Astrocyte (in vitro differentiated cells and primary cell): ENCODE measurements at places on chromosomes 7 and 10. TPM values are rescaled to one million over a fixed set of nuclear protein-coding genes. Genes with fewer than 3 reads are reported as not detected.

DNA sequence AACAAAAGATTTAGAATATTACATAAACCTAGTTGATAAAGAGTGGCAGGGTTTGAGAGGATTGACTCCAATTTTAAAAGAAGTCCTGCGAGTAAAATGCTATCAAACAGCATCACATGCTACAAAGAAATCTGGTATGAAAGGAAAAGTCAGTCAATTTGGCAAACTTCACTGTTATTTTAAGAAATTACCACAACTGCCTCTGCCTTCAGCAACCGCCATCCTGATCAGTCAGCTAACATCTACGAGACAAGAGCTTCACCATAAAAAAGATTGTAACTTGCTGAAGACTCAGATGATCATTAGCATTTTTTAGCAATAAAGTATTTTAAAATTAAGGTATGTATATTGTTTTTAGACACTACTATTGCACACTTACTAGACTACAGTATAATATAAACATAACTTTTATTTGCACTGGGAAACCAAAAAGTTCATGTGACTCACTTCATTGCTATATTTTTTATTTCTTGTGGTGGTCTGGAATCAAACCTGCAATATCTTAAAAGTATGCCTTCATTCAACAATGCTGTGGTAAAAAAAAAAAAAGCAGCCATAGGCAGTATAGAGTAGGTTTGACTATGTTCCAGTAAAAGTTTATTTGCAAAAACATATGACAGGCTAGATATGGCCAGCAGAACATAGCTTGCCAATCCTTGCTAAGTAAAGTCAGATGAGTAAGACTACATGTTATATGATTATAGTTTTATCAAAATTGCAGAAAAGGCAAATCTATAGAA is 74.4 kb downstream of the GLCCI1 start:
- no peaks in the 10 kb centered on the region for H3K36me3 ChIP-seq
- H3K4me1 ChIP-seq = no peaks in the 10 kb centered on the region
- no peaks in the 10 kb centered on the region for H3K27me3 ChIP-seq
- DNase-seq = peak; percentile 73
- H3K27ac ChIP-seq = no peak overlapping the region

The DRGX gene
- total RNA-seq = not detected in 2 replicates

The OR2A1 gene
- not detected in 2 replicates for total RNA-seq

GRCh38 chr10:130429809-130430208 is 293.6 kb downstream of the GLRX3 start:
- H3K4me3 ChIP-seq = no peak overlapping the region
- DNase-seq = no peak
- no peaks in the 10 kb centered on the region for H3K4me1 ChIP-seq
- no peak overlapping the region for H3K27ac ChIP-seq

GRCh38 chr10:104065748-104066147 is 19.9 kb downstream of the COL17A1 start:
- no peaks in the 10 kb centered on the region for H3K4me1 ChIP-seq
- no peak for DNase-seq
- H3K36me3 ChIP-seq = no peaks in the 10 kb centered on the region
- H3K4me3 ChIP-seq = no peak overlapping the region
- no peak overlapping the region for H3K27ac ChIP-seq

The HTRA1 gene
- 34.9 and 89.8 TPM in 2 replicates for total RNA-seq

DNA sequence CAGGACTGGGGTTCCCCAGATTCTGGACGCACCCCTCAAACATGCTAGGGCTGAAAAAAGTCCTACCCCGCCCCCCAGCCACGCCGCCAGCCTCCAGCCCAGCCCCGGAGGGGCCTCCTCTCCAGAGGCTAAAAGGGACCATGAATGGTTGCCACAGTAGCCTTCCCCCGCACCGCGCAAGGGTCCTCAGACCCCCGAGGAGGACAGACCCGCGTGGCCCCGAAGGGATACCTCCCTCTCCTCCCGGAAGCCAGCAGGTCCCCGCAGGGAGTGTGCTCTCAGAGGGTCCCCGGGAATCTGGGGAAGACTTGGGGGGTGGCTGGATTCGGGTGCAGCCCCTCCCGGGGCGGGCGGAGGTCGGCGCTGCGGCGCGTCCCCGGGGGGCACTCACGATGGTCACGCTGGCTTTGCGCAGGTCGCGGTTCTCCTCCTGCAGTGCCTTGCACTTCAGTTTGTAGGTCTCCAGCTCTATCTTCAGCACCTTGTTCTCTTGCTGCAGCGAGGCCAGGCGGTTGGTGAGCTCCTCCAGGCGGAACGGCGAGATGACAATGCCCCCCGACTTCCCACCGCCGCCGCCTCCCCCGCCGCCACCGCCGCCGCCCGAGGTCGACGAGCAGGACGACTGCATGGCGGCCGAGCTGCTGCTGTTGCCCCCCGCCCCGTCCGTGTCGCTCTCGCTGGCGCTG is 482 bp downstream of the CCDC6 start:
- no peak for DNase-seq
- peaks cover 30% of the 10 kb centered on the region for H3K4me1 ChIP-seq
- no peaks in the 10 kb centered on the region for H3K36me3 ChIP-seq
- peak overlapping the region; percentile 61 for H3K27ac ChIP-seq
- H3K4me3 ChIP-seq = peak overlapping the region; percentile 94

The TAS2R3 gene
- 1.00 and 1.2 TPM in 2 replicates for total RNA-seq

The OR2A7 gene
- total RNA-seq = 0.62 and 0.64 TPM in 2 replicates

- H3K4me3 ChIP-seq = no peak overlapping the region
- H3K27ac ChIP-seq = no peak overlapping the region
Observed at GRCh38 chr7:101420436-101420835, 57.8 kb downstream of the COL26A1 start.
